ENCODE measurements at places on chromosomes 6 and 20.

GRCh38 chr6:138896104-138896756 lies 91.8 kb downstream of the REPS1 start:
- no peak for DNase-seq
- H3K27ac ChIP-seq = no peak overlapping the region
- H3K4me3 ChIP-seq = no peak overlapping the region
- no peaks in the 10 kb centered on the region for H3K27me3 ChIP-seq
- H3K36me3 ChIP-seq = no peaks in the 10 kb centered on the region
- no peaks in the 10 kb centered on the region for H3K4me1 ChIP-seq

DNA sequence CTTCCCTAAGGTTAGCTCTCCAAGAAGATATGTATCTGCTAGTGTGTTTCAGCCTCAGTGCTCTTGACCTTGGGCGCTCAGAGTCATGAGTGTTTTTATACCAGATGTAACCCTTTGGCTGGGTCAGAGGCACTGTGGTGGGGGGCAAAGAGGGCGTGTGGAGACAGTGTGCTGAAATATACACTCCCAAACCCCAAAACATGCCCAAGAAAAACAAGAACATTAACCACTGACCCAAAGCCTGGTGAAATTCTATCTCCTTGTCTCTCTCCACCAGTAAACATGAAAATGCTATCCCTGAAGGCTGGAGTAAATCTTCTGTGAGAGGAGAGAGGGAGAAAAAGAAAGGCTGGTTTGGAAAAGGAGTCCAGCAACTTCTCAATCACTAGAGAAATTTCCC lies 47.9 kb downstream of the ISM1 start:
- H3K4me1 ChIP-seq = no peaks in the 10 kb centered on the region
- no peak overlapping the region for H3K4me3 ChIP-seq
- H3K36me3 ChIP-seq = no peaks in the 10 kb centered on the region
- H3K27ac ChIP-seq = no peak overlapping the region
- DNase-seq = no peak
- H3K27me3 ChIP-seq = no peaks in the 10 kb centered on the region

GRCh38 chr6:41255638-41256246 lies 27.6 kb downstream of the TREML4 start:
- no peaks in the 10 kb centered on the region for H3K36me3 ChIP-seq
- H3K4me1 ChIP-seq = no peaks in the 10 kb centered on the region
- no peak for DNase-seq
- no peak overlapping the region for H3K4me3 ChIP-seq
- no peak overlapping the region for H3K27ac ChIP-seq
- H3K27me3 ChIP-seq = no peaks in the 10 kb centered on the region

DNA sequence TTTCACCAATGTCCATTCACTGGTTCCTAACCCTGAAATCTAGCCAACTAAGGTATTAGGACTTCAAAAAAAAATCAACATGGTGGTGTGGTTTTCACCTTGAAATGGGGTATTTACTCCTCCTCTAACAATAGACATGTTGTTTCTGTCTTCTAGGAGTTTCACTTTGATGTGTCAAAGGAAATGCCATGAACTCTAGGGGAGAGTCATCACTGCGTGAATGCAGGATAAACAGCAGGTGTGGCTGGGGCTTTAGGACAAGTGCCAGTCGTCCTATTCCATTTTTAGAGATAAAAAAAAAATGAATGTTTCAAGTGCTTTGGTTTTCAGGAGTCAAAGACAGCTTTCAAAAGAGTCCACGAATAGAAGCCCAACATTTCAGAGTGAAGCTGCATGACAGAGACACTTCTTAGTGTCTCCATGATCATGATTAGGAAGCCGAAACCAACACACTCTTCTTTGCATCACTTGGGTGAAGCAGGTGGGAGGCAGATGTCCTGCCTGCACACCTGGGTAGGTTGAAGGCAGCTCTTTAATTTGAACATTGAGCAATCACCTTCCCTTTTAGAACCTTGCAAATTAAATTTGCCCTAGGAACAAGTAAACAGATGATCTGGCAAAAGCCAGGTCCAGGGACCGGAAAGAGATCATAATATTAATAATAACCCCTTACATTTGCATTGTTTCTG lies 328.5 kb upstream of the PRDM1 start:
- no peak for DNase-seq
- peaks cover 25% of the 10 kb centered on the region for H3K4me1 ChIP-seq
- H3K4me3 ChIP-seq = no peak overlapping the region
- H3K27ac ChIP-seq = no peak overlapping the region

- no peak overlapping the region for H3K27ac ChIP-seq
- H3K4me1 ChIP-seq = no peaks in the 10 kb centered on the region
These were observed 205.5 kb downstream of the ARHGAP18 start for GRCh38 chr6:129504456-129504855.

GRCh38 chr20:5596401-5597193 lies 153.6 kb upstream of the SHLD1 start:
- no peaks in the 10 kb centered on the region for H3K4me1 ChIP-seq
- no peaks in the 10 kb centered on the region for H3K36me3 ChIP-seq
- H3K27ac ChIP-seq = no peak overlapping the region
- H3K4me3 ChIP-seq = no peak overlapping the region
